ENCODE measurements at places on chromosomes 2 and 18. TPM values are rescaled to one million over a fixed set of nuclear protein-coding genes. Genes with fewer than 3 reads are reported as not detected.

Gene SPOPL
- 22.6 TPM for total RNA-seq

Gene COL6A3
- 200 TPM for total RNA-seq

Gene BMP10
- total RNA-seq, result not detected

Gene ADGRF3
- total RNA-seq, result 0.17 TPM

DNA sequence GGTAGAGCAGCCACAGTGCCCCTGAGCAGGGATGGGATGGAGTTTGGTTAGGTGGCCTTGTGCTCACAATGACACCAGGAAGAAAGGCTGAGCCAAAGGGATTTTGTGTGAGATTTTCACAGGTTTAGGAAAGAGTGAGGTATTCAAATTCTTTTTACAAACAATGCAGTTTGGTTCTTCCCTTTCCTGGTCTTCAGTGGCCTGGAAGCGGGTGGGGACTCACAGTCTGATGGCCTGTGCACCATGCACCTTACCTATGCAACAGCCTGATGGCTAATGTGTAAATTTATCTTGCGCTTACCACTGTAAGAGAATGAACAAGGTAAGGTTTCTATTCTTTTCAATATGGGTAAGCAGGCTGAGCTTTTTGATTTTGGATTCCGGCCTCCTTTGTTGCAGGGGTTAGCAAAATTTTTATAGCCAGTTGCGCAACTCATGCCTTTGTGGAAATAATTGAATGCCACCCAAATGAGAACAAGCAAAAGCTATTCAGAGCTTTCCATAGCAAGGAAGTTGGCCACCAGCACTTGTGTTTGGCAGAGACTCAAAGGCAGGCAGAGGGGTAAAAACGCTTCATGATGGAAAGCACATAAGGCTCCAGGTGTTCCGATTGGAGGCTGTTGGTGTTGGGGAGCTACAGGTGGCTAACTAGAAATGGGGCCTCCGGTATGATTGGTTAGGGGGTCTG is 23.8 kb upstream of the IL1R2 start:
- peak; percentile 29 for DNase-seq

DNA sequence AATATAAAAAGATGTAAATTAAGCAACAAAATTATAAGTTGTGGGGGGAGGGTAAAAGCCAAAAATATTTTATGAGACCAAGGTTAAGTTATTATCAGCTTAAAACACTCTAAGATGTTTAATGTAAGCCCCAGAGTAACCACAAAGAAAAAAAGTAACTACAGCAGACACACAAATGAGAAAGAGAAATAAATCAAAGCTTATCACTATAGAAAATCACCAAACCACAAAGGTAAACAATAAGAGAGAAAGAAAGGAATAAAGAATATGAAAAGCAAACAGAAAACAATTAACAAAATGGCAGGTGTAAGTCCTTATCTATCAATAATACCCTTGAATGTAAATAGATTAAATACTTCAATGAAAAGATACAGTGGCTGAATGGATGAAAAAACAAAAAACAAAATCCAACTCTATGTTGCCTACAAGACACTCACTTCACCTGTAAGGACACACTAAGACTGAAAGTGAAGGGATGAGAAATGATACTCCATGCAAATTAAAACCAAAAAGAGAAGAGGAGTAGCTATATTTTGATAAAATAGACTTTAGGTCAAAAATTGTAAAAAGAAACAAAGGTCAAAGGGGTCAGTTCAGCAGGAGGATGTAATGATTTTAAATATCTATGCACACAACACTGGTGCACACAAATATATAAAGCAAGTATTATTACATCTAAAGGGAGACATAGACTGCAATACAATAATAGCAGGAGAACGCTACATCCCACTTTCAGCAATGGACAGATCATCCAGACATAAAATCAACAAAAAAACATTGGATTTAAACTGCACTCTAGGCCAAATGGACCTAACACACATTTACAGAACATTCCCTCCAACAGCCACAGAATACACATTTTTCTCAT is 80.7 kb downstream of the PTPN2 start:
- no peak for DNase-seq

- DNase-seq, result peak; percentile 35
Observed at GRCh38 chr2:170813611-170814532, 2.8 kb upstream of the GAD1 start.

DNA sequence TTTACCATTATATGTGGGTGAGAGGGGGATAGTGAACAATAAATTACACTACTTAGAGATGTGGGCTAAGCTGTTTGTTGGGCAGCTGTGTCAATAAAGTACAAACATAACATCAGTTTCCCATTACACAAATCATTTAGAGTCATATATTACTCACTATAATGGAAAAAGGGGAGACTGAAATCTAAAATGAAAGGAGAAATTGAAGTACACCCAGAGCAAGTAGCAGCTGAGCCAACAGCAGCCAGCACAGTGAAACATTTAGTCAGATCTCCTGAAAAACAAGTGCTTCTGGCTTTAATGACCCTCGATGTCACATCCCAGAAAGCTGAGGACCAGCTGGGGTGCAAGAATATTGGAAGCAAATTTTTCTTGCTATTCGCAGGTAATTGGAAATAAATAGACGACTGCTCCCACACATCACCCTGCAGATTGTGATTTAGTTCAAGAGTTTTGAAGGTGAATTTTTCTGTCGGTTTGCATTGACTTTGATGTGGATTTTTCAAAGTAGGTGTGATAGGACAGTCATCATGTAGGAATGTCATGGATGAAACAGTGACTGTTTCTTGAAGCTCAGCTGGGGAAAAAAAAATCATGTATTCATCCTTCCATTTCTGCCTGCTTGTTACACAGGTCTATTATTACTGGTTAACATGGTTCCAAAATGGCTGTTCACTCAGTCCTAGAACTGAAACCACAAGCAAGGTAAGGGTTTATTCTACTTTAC is 1607.3 kb upstream of the CELF4 start:
- peak; percentile 2 for DNase-seq

DNA sequence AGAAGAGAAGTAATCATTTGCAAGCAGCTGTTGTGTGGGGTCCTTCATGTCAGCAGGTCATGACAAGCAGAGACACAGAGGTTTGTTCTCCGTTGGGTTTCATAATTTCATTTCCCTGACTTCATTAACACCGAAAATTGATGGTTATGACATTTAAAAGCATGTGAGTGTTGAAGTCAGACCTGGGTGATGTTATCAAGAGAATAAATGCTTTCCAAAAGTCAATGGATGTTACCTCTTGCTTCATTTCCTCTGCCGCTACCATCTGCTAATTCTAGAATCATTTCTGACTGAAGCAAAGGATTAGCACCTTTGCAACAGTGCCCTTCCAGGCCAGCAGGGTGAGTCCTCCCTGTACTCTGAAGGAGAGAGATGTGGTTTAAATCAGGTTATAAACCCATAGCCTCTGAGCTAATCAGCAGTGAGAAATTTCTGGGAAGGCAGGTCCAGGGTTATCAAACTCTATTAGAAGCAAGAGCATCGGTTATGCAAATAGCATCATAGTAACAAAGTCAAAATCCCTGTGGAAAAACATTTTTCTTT is 446.2 kb downstream of the PIK3C3 start:
- DNase-seq, result no peak
